Activated T-helper 1 cell treated with Interleukin-2 at 50 U/mL for 16 hours (primary cell): ENCODE measurements at places on chromosomes 5 and 9.

DNA sequence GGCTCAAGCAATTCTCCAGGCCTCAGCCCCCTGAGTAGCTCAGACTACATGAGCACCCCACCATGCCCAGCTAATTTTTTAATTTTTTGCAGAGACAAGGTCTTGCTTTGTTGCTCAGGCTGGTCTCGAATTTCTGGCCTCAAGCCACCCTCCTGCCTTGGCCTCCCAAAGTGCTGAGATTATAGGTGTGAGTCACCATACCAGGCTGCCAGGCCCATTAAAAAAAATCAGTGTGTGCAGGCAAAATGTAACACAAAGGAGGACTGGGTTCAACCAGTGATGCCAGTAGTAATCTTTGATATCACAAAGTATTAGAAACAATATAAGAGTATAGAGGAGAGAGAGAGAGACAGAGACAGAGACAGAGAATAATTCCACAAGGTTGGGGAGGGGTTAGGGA is 322.7 kb downstream of the MSX2 start:
- DNase-seq, result no peak

- no peak for DNase-seq
These were observed 7.2 kb downstream of the S1PR3 start for GRCh38 chr9:88998503-88998902.

- no peak for DNase-seq
These were observed 71.5 kb downstream of the ABCA1 start for GRCh38 chr9:104856413-104856941.

DNA sequence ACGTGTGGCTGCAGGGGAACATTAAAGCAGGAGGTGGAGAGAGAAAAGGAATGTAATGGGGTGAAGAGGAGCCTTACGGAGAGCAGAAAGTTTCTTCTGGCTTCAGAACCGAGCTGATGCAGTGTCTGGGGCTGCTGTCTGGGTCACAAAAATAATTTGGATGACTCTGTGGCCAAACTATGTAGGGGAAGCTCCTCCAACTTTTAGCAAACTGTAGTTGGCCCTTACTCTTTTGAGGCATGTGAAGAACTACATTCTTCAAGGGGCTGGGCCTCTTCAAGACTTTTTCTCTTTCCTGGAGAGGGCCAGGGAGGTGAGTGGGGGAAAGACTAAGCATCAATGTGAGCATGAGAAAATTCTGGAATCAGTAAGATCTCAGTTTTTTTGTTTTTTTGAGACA is 31.9 kb upstream of the SPARC start:
- DNase-seq, result no peak

- no peak for DNase-seq
These were observed 28.0 kb upstream of the PLIN2 start for GRCh38 chr9:19155106-19155935.

- DNase-seq, result no peak
These were observed 29.0 kb downstream of the HK3 start for GRCh38 chr5:176870110-176870591.

GRCh38 chr5:171143926-171144325 is 165.1 kb upstream of the TLX3 start:
- no peak for DNase-seq

GRCh38 chr5:19770396-19770795 is 217.6 kb downstream of the CDH18 start:
- DNase-seq, result no peak

DNA sequence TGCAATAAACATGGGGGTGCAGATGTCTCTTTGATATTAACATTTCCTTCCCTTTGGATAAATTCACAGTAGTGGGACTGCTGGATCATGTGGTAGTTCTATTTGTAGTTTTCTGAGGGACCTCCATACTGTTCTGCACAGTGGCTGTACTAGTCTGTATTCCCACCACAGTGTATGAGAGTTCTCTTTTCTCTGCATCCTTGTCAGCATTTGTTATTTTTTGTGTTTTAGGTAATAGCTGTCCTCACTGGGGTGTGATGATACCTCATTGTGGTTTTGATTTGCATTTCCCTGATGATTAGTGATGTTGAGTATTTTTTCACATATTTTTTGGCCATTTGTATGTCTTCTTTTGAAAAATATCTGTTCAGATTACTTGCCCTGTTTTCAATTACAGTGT is 562.5 kb downstream of the CSNK1G3 start:
- no peak for DNase-seq

GRCh38 chr5:61409568-61409967 is 77.5 kb downstream of the ZSWIM6 start:
- no peak for DNase-seq

GRCh38 chr9:127262602-127263001 is 2.0 kb upstream of the GARNL3 start:
- DNase-seq, result no peak

DNA sequence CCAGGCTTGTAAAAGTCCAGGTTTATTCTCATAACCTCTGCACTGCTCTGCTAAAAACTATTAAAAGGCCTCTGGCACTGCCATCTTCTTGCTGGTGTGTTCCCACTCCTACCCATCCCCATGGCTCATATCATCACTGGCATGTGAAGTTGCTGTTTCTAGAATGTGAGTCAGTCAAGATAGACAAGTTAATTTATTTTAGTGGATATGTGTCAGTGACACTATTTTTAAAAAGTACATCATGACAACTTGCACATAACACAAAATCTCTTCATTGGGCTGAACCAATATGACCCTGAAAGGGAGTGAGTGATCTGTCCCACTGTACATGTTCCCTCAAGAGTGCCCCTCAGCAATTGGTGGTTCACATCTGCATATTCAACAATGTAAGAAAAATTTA is 299.7 kb downstream of the NFIB start:
- no peak for DNase-seq

DNA sequence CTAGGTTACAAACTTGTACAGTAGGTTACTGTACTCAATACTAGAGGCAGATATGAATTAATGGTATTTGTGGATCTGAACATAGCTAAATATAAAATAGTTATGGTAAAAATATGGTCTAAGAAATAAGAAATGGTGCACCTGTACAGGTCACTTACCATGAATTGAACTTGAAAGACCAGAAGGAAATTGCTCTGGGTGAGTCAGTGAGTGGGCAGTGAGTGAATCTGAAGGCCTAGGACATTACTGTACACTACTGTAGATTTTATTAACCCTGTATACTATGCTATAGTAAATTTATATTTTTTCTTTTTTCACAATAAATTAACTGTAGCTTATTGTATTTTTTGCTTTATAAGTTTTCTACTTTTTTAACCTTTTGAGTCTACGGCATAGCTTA is 1020.4 kb downstream of the CDH18 start:
- DNase-seq, result no peak

GRCh38 chr9:133461975-133462374 is 2.2 kb downstream of the CACFD1 start:
- no peak for DNase-seq

GRCh38 chr9:106039151-106039935 is 345.0 kb downstream of the TMEM38B start:
- no peak for DNase-seq

DNA sequence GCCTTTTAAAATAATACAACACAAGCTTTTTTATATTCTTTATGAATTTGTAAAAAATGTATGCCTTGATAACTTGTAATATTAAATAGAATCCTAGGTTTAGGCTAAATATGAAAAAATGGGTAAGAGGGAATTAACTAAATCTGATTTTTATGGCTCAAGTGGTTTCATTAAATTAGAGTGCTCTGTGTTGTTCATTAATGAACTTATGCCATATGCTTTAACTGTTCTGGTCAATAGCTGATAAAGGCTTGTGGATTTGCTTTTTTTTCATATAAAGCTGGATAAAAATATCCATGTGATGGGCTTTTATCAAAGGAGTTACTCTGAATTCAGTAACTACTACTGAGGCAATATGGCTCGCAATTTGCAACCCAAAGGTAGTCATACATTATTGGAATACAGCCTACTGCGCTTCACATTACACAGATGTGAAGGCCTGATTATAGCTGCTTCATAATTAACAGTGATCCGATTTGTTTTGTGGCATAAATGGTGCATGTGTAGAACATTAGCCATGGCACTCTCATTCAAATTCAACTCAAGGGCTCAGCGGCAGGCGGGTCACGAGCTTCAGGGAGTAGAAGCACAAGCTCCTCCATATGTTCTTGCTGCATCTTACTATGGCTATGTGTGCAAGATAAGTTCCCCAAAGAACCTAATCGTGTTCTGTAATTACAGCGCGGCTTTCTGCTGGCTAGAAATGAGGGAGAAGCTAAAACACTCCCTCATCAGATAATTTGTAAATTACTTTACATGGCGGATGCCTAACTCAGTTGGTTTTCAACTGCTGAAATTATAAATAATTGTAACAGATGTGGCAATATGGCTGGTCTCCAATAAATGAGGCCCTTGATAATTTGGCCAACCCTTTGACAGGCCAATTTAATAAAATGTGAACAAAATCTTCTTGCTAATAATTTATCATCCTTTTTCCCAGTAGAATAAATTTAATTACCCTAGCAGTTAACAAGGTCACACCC is 188.3 kb downstream of the CNTLN start:
- no peak for DNase-seq

GRCh38 chr9:16133032-16133431 is 580.2 kb downstream of the CCDC171 start:
- DNase-seq, result no peak

DNA sequence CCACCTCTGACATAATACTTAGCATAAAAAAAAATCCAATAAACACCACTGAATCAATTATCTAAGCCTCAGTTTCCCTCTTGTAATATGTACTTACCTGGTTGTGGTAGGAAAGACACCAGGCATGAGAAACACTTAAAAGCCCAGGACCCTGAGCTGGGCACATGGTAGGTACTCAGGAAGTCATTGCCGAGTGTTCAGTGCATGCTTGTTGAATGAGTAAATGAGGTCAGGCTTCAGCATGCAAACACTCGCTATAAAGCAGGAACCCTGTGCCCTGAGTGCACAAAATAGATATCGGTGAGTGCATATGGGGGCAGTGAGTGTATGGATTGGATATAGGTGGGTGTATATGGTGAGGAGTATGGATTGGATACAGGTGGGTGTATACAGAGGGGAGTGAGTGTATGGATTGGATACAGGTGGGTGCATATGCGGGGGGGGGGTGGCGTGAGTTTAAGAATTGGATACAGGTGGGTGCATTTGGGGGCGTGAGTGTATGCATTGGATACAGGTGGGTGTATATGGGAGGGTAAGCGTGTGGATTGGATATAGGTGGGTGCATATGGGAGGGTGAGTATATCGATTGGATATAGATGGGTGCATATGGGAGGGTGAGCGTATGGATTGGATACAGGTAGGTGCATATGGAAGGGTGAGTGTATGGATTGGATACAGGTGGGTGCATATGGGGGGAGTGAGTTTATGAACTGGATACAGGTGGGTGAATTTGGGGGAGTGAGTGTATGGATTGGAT is 194.3 kb upstream of the MSX2 start:
- DNase-seq, result no peak
